Adrenal gland (tissue), 19 donors: ENCODE measurements at places on chromosomes 2 and 18. TPM values are rescaled to one million over a fixed set of nuclear protein-coding genes. Genes with fewer than 3 reads are reported as not detected.

- no peaks in the 10 kb centered on the region for H3K36me3 ChIP-seq
- DNase-seq = no peak
- peak overlapping the region; percentile 48 for H3K4me3 ChIP-seq
Measured at GRCh38 chr2:88451811-88452564, 505 bp downstream of the FOXI3 start.

GRCh38 chr2:233089851-233090250 lies 29.7 kb downstream of the INPP5D start:
- no peak overlapping the region for H3K27ac ChIP-seq
- DNase-seq = no peak
- H3K36me3 ChIP-seq = no peaks in the 10 kb centered on the region
- no peaks in the 10 kb centered on the region for H3K27me3 ChIP-seq

- DNase-seq = no peak
- no peak overlapping the region for H3K4me3 ChIP-seq
- peaks cover 11% of the 10 kb centered on the region for H3K4me1 ChIP-seq
- H3K36me3 ChIP-seq = no peaks in the 10 kb centered on the region
- no peak overlapping the region for H3K27ac ChIP-seq
- H3K27me3 ChIP-seq = no peaks in the 10 kb centered on the region
Measured at GRCh38 chr2:8511868-8512612, 169.8 kb upstream of the ID2 start.

DNA sequence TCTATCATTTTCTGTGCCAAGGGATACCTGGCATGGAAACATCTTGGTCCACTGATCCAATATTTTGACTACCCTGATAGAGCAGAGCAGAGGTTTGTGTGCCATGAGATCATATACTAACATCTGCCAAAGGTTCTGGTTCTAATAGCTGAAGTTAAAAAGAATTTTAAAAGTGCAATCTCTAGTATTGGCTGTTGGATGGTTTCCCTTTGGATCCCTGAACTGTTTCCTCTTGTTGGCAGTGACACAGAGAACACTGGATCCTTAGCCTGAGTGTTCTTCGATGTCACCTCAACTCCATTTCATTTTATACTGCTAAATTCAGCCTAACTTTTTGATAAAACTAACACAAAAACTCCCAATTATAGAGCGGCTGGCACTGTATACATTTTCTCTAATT lies 169.3 kb upstream of the FBXO11 start:
- DNase-seq = no peak
- H3K27me3 ChIP-seq = no peaks in the 10 kb centered on the region
- no peaks in the 10 kb centered on the region for H3K4me1 ChIP-seq
- no peaks in the 10 kb centered on the region for H3K36me3 ChIP-seq

DNA sequence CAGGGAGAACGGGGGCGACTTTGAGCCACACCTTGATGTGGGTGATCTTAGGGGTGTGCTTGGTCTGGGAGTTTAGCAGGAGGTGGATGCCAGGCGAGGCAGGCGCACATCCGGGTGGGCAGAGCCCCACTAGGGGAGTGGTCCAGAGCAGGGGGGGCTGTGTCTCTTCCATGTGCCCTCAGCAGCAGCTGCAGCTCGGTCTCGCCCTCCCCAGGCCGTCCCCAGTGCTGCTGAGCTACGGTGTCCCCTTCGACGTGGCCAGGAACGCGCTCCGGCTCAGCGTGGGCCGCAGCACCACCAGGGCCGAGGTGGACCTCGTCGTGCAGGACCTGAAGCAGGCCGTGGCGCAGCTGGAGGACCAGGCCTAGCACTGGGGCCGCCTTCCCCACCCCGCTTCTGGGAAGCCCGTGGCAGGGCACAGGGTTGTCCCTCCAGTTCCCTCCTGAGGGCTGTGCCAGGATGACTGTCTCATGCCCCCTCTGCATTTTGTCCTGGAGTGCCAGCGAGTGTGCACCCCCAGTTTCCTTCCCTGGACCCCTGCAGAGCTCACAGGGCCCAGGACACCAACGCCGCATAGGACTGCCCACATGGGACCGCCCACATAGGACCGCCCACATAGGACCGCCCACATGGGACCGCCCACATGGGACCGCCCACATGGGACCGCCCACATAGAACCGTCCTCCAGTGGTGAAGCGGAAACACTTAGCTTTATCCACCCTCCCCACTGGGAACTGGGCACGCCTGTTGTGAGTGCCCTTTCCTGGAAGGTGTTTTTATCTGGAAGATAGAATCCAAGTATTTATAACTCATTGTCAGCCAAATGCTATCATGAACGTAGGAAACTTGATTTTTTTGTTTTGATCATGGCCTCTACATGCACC lies 1.9 kb upstream of the ESPNL start:
- H3K36me3 ChIP-seq = no peaks in the 10 kb centered on the region
- H3K27me3 ChIP-seq = no peaks in the 10 kb centered on the region
- DNase-seq = no peak
- no peak overlapping the region for H3K4me3 ChIP-seq
- H3K27ac ChIP-seq = no peak overlapping the region

- DNase-seq = no peak
- H3K4me3 ChIP-seq = no peak overlapping the region
- peaks cover 34% of the 10 kb centered on the region for H3K27me3 ChIP-seq
Measured at GRCh38 chr18:79786304-79786703, 11.4 kb upstream of the KCNG2 start.

The SPP2 gene
- total RNA-seq = not detected

DNA sequence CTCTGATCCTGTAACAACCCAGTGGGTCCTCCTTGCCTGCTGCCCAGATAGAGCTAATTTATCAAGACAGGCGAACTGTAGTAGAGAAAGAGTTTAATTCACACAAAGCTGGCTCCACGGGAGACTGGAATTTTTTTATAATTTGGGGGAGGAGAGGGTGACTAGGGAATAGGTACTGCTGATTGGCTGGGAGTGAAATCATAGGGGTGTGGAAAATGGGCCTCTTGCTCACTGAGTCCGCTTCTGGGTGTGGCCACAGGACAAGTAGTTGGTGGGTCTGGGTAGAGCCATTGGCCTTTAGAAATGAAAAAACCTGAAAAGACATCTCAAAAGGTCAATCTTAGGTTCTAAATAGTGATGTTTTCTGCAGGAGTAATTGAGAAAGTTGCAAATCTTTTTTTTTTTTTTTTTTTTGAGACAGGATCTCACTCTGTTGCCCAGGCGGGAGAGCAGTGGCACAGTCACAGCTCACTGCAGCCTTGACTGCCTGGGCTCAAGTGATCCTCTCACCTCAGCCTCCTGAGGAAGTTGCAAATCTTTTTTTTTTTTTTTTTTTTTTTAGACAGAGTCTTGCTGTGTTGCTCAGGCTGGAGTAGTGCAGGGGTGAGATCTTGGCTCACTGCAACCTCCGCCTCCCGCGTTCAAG lies 14.4 kb upstream of the UGGT1 start:
- no peak for DNase-seq
- no peaks in the 10 kb centered on the region for H3K36me3 ChIP-seq
- no peak overlapping the region for H3K27ac ChIP-seq
- H3K4me3 ChIP-seq = no peak overlapping the region
- no peaks in the 10 kb centered on the region for H3K4me1 ChIP-seq

GRCh38 chr18:3172097-3172496 lies 47.7 kb downstream of the MYOM1 start:
- no peaks in the 10 kb centered on the region for H3K36me3 ChIP-seq
- H3K4me3 ChIP-seq = no peak overlapping the region
- peaks cover 7% of the 10 kb centered on the region for H3K4me1 ChIP-seq
- no peak for DNase-seq

GRCh38 chr2:230636684-230637271 lies 75.9 kb upstream of the CAB39 start:
- H3K4me1 ChIP-seq = no peaks in the 10 kb centered on the region
- H3K36me3 ChIP-seq = no peaks in the 10 kb centered on the region
- no peaks in the 10 kb centered on the region for H3K27me3 ChIP-seq
- H3K27ac ChIP-seq = no peak overlapping the region
- DNase-seq = peak; percentile 13

- no peak for DNase-seq
- H3K4me3 ChIP-seq = no peak overlapping the region
- H3K36me3 ChIP-seq = no peaks in the 10 kb centered on the region
- H3K4me1 ChIP-seq = peaks cover 15% of the 10 kb centered on the region
Measured at GRCh38 chr18:57529151-57529550, 57.4 kb downstream of the FECH start.

The ASPRV1 gene
- total RNA-seq = 1.3 TPM

GRCh38 chr18:3313685-3314084 lies 51.8 kb downstream of the MYL12B start:
- no peaks in the 10 kb centered on the region for H3K36me3 ChIP-seq
- no peaks in the 10 kb centered on the region for H3K27me3 ChIP-seq
- H3K4me3 ChIP-seq = no peak overlapping the region
- no peak overlapping the region for H3K27ac ChIP-seq
- no peaks in the 10 kb centered on the region for H3K4me1 ChIP-seq

The MSTN gene
- total RNA-seq = 1.1 TPM

The TMEM169 gene
- total RNA-seq = 0.72 TPM

DNA sequence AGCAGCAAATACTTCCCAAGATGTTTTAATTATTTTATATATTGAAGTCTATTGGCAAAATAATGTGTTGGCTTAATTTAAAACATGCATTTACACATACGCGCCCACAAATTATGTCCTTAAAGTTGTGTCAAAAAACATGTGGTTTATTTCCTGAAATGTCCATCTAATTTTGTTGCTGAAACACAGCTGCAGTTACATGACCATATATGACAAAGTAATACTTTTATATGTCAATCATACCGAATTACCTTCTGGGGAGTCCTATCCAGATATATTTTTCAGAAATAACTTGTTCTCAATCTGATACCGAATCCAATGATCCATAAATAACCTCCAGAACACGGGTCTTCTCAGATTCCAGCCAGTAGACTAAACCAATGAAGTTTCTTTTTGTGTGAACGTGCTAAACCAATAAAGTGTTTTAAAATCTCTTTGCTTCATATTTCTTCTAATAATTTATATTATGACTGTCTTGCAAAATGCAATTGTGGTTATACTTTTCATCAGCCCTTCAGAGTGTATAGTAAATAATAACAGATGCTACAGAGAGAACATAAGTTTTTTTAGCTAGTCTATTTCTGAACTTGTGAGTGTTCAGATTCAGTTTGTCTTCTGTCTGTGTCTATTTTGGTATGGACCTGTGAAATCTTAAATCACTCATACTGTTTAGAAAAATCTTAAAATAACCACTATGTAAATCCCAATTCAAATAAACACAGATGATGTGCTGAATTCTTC lies 2.4 kb downstream of the SCG2 start:
- H3K27me3 ChIP-seq = no peaks in the 10 kb centered on the region
- DNase-seq = no peak
- peak overlapping the region; percentile 33 for H3K27ac ChIP-seq

GRCh38 chr2:138207074-138207930 lies 243.0 kb downstream of the HNMT start:
- no peak overlapping the region for H3K27ac ChIP-seq
- no peak for DNase-seq
- no peaks in the 10 kb centered on the region for H3K36me3 ChIP-seq
- no peaks in the 10 kb centered on the region for H3K4me1 ChIP-seq

DNA sequence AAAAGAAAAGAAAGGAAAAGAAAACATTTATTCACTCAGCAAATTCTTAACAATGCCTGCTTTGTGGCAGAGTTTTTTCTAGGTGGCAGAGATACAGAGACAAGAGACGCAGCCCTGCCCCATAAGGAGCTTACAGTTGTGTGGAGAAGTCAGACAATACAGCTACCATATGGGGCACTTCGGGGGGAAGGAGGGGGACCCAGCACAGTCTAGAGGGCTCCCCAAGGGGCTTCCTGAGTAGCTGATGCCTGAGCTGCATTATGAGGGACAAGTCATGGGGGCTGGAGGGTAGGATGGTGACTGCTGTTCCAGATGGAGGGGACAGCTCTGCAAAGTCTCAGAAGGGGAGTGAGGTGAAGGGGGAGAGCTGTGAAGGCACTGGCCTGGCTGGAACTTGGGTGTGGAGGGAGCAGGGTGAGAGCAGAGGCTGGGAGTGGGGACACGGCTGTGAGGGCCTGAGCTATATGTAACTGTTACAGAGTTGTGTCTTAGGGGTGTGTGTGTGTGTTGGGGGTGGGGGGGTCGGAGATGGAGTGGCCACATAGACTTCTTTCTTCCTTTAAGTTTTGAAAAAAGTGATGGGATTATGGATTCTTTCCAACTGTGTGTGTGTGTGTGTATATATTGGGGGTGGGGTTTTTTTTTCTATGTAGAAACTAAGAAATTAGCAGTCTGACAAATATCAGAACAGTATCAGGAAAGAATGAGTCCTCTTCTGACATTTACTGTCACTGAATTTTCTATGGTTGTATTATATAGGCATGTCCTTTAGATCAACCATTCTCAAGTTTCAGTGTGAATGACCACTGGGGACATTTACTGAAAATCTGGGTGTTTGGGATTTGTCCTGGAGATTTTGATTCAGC lies 66.0 kb upstream of the HAAO start:
- no peak for DNase-seq
- no peaks in the 10 kb centered on the region for H3K4me1 ChIP-seq
- H3K27ac ChIP-seq = no peak overlapping the region
- H3K27me3 ChIP-seq = no peaks in the 10 kb centered on the region
- no peak overlapping the region for H3K4me3 ChIP-seq
- no peaks in the 10 kb centered on the region for H3K36me3 ChIP-seq

DNA sequence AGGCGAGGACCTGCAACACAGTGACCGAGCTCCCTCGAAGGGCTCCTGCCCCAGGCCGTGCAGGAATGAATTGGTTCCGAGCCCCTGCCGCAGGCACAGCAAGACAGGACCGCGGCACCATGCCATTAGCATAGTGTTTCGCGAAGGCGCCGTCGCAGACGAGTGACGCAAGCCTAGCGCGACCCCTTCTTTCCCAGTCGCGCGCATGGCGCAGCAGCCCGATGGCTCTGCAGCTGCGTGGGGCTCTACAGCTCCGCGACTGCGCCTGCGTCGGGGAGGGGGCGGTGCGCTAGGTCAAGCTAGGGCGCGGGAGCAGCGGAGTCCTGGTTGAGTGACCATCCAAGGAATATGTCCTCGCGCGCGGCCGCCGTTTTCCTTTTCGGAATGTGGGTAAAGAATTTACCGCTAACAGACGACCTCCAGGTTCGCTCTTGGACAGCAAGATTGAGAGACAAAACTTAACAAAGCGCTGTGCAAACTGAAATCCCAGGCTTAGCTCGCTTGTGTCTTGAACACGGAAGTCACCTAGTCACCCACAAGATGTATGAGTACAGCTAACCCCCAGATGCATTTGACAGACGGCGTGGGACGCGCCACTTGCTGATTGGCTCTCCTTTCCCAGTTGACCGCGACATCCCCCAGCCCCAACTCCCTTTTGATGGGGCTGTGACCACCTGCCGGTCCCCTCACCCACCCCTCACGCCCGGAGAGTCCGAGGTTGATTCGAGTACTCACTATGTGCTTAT lies at the start of gene TRMT61B:
TRMT61B (minus strand) TSS at position 164 of the 746 bp plus-strand sequence; CDS start at position 132, 32 bp downstream.
- peak within 1 kb of the TSS; percentile 1 for H3K4me3 ChIP-seq
- no peaks in the 10 kb centered on the region for H3K36me3 ChIP-seq
- peaks cover 30% of the 10 kb centered on the region for H3K4me1 ChIP-seq
- peak within 1 kb of the TSS; percentile 90 for H3K27ac ChIP-seq
- DNase-seq = peak; percentile 98
- no peaks in the 10 kb centered on the region for H3K27me3 ChIP-seq

DNA sequence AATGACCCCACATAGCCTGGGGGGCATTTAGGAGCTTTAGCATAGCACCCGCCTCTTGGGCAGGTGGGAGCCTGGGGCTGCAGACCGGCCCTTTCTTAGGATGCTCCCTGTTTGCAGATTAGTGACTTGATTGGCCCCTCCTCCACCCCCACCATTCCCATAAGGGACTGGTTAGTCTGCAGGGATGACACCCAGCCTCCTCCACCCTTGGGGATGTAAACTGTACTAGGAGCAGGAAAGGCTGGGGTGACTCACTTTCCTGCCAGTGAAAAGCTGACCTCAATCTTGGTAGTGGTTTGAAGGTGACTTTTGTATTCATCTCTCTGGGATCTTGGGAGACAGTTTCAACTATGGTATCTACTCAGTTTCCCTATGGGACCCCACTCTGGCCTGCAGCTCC lies 24.2 kb downstream of the CTIF start:
- no peaks in the 10 kb centered on the region for H3K27me3 ChIP-seq
- H3K27ac ChIP-seq = no peak overlapping the region
- no peaks in the 10 kb centered on the region for H3K36me3 ChIP-seq
- peaks cover 5% of the 10 kb centered on the region for H3K4me1 ChIP-seq
